GM23338 (cell line): ENCODE measurements at places on chromosomes 11 and 22. TPM values are rescaled to one million over a fixed set of nuclear protein-coding genes. Genes with fewer than 3 reads are reported as not detected.
A peak's percentile ranks its signal among the peaks of the same experiment; 100 is the strongest.

CLCF1 gene
- 0.19 TPM in 1 of 2 replicates, not detected in the other for total RNA-seq

LMNTD2 gene
- total RNA-seq: 1.3 and 1.8 TPM in 2 replicates

MFRP gene
- 0.03 TPM in 1 of 2 replicates, not detected in the other for total RNA-seq

PRR5L gene
- 6.6 and 8.9 TPM in 2 replicates for total RNA-seq

DNA sequence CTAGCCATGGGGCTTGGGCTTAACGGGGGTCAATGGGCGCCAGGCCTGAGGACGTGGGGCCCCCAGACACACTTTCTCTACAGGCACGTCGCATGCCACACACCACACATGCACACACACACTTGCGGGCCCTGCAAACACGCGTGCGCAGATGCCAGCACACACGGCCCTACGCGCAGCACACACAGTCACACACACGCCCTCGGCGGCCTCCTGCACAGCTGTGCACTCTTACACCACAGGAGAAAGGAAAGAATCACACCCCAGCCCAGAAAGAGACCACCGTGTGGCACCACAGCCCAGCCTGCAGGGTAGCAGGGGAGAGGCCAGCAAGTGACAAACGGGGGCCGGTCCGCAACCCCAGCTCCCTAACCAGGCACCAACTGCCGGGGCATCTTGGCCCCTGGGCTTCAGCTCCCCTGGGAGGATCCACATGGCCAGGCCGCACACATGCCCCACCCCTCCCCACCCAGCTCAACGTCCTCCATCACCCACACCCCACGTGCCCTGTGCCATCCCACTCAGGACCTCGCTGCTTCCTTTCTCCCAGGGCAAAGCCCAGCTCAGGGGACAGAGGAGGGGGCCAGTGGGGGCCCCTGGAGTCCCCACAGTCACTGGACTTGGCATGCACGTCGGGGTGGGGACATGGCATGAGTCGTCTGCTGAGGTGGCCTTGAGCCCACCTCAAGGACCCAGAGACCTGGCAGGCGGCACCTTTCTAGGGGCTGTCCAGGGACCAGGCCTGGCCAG lies 26.3 kb upstream of the TH start:
- H3K27ac ChIP-seq: no peak overlapping the region
- no peaks in the 10 kb centered on the region for H3K36me3 ChIP-seq
- no peaks in the 10 kb centered on the region for H3K27me3 ChIP-seq
- no peaks in the 10 kb centered on the region for H3K4me1 ChIP-seq
- no peak for DNase-seq

GRCh38 chr11:132920451-132921096 lies 611.7 kb downstream of the OPCML start:
- H3K27me3 ChIP-seq: no peaks in the 10 kb centered on the region
- H3K27ac ChIP-seq: no peak overlapping the region
- DNase-seq: no peak
- H3K36me3 ChIP-seq: no peaks in the 10 kb centered on the region

- no peaks in the 10 kb centered on the region for H3K36me3 ChIP-seq
- no peak overlapping the region for H3K4me3 ChIP-seq
- H3K27ac ChIP-seq: no peak overlapping the region
- no peak for DNase-seq
These were observed 17.5 kb downstream of the PRG3 start for GRCh38 chr11:57363131-57364080.

GRCh38 chr22:40043081-40043480 lies 48.3 kb downstream of the FAM83F start:
- H3K4me1 ChIP-seq: no peaks in the 10 kb centered on the region
- peaks cover 6% of the 10 kb centered on the region; the same call in 1 of the 2 replicates for H3K27me3 ChIP-seq
- DNase-seq: no peak
- no peaks in the 10 kb centered on the region for H3K36me3 ChIP-seq
- no peak overlapping the region for H3K4me3 ChIP-seq

DNA sequence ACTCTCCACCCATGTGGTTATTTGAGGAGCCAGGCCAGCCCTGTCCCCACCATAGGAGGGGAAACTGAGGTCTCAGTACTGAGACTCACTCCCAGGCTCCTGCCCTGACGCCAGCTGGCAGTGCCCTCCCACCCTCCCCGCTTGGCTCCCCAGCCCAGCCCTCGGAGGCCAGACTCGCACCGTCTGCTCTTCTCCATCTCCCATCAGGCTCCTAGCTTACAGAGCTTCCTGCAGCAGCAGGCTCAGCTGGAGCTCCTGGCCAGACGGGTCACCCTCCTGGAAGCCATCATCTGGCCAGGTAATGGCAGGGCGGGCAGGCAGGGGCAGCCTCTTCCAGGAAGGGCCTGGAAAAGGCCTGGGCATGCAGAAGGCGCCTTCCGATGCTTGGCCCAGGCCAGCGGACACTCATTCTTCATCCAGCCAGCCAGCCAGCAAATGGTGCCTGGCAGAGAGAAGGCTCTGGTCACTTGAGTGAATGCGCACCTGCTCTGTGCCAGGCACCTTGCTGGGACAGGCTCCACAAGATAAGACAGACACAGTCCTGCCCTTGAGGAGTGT lies 12.6 kb downstream of the RHBDD3 start:
- H3K36me3 ChIP-seq: no peaks in the 10 kb centered on the region
- no peak for DNase-seq
- no peaks in the 10 kb centered on the region for H3K27me3 ChIP-seq
- no peak overlapping the region for H3K4me3 ChIP-seq

DNA sequence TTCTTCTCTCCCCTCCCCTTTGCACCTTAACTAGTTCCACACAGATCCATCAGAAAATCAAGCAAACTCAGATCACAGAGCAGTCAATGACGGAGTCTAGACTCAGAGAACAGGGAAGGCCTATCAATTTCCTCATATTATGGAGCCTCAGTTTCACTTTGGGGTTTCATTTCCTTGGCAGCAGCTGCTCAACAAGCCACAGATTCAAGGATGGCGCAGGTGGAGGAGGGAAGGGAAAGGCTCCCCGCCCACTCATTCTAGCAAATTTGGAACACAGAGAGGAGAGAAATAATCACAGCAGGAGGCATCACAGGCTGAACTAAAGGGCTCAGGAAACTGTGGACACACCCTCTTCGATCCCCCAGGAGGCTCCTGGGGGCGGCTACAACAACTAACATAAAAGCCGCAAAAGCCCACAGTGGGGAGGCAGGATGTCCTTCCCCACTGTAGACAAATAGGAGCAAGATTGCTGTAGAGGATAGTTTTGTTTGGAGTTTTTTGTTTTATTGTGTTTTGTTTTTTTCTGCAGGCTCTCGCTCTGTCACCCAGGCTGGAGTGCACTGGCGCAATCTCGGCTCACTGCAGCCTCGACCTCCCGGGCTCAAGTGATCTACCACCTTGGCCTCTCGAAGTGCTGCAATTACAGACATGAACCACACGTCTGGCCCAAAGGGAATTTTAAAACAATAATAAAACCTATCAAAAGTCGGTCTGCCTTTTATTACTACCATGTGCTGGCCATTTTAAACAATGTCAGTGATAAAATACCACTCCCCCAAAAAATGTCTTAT lies 3.4 kb downstream of the PLAAT3 start:
- H3K27ac ChIP-seq: peak overlapping the region; percentile 28
- H3K27me3 ChIP-seq: no peaks in the 10 kb centered on the region
- peaks cover 49% of the 10 kb centered on the region for H3K4me1 ChIP-seq
- H3K4me3 ChIP-seq: peak overlapping the region; percentile 41
- H3K36me3 ChIP-seq: no peaks in the 10 kb centered on the region

DNA sequence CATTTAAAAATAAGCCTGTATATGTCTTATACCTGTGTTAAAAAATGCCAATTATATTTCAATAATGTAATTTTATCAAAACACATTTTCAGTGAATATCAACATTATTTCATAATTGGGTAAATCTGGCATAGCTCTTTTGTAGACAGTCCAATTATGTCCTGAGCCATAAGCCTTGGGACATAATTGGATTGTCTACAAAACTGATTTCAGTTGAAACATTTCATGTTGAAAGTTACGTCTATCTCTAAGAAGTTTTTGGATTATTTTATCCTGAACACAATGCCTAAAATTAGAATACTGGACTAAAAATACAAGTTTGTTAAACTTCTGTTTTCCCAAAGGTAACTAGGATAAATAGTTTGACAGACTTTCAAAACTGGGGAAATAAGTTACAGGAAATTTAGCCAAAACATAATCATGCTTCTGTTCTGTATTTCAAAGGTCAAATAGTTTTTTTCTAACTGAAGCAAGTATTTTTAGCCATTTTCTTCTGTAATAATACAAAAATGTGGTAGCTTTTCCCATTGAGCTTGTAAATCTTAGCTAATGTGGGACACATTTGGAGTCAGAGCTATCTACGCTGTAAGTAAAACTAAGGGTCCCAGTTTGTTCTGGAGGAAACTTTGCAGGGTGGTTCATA lies 100.7 kb upstream of the BIRC3 start:
- H3K36me3 ChIP-seq: peaks cover 4% of the 10 kb centered on the region; the same call in 1 of the 2 replicates
- H3K27ac ChIP-seq: no peak overlapping the region
- H3K4me1 ChIP-seq: no peaks in the 10 kb centered on the region
- DNase-seq: no peak

GRCh38 chr11:57203359-57203758 lies 21.6 kb downstream of the LRRC55 start:
- no peaks in the 10 kb centered on the region for H3K27me3 ChIP-seq
- H3K4me1 ChIP-seq: peaks cover 15% of the 10 kb centered on the region
- no peaks in the 10 kb centered on the region; the same call in 1 of the 2 replicates for H3K36me3 ChIP-seq
- no peak overlapping the region for H3K4me3 ChIP-seq
- H3K27ac ChIP-seq: no peak overlapping the region
- peak; percentile 23 for DNase-seq

DNA sequence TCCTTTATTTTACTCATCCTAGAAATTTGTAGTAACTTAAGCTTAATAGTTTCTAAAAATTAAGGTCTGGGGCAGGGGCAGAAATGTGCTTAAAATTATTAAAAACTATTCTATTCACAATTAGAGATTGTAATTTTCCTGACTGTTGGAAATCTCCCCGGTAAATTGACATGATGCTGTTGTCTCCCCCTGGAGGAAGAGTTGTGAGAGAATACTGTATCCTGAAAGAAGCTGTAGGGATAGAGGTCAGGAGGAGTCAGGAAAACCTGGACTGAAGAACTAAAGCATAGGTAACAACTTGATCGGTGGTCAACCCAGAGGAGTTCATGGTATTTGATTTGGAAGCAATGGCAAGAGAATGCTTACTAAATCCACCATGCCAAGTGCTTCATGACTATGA lies 16.2 kb upstream of the ESAM start:
- H3K4me1 ChIP-seq: no peaks in the 10 kb centered on the region
- peak; percentile 59 for DNase-seq
- no peak overlapping the region for H3K27ac ChIP-seq
- no peaks in the 10 kb centered on the region; the same call in 1 of the 2 replicates for H3K36me3 ChIP-seq

DNA sequence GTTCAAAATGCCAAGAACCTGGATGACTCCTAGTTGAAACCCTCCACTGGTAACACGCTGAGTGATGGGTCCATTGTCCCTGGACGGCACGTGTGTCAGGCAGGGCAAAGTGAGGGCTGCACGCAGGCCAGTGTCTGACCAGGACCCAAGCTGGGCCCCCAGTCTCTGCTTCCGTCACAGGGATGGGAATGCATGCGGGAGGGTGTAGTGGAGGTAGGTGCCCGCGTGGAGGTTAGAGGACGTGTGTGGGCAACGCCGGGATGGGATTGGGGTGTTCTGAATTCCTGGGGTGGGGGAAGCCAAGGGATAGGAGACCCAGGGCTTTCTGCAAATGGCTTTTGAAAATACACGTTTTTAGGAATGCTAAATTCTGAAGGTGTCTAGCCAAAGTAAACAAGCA lies 943.3 kb downstream of the BRD1 start:
- DNase-seq: no peak
- no peaks in the 10 kb centered on the region for H3K36me3 ChIP-seq
- no peaks in the 10 kb centered on the region for H3K4me1 ChIP-seq
- H3K27ac ChIP-seq: no peak overlapping the region
- no peak overlapping the region for H3K4me3 ChIP-seq
- H3K27me3 ChIP-seq: no peaks in the 10 kb centered on the region

GRCh38 chr11:74299015-74299414 lies 12.4 kb downstream of the P4HA3 start:
- H3K4me3 ChIP-seq: no peak overlapping the region
- no peaks in the 10 kb centered on the region for H3K36me3 ChIP-seq
- no peak for DNase-seq
- no peaks in the 10 kb centered on the region for H3K4me1 ChIP-seq
- no peaks in the 10 kb centered on the region for H3K27me3 ChIP-seq

DNA sequence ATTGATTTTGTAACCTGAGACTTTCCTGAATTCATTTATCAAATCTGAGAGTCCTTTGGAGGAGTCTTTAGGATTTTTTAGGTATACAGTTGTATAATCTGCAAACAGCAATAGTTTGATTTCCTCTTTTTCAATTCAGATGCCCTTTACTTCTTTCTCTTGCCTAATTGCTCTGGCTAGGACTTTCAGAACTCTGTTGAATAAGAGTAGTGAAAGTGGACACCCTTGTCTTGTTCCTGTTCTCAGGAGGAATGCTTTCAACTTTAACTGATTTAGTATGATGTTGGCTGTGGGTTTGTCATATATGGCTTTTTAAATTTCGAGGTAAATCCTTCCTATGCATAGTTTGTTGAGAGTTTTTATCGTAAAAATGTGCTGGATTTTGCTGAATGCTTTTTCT lies 227.4 kb downstream of the CSNK2A3 start:
- peaks cover 18% of the 10 kb centered on the region for H3K4me1 ChIP-seq
- DNase-seq: no peak
- no peak overlapping the region for H3K27ac ChIP-seq
- H3K4me3 ChIP-seq: no peak overlapping the region

DNA sequence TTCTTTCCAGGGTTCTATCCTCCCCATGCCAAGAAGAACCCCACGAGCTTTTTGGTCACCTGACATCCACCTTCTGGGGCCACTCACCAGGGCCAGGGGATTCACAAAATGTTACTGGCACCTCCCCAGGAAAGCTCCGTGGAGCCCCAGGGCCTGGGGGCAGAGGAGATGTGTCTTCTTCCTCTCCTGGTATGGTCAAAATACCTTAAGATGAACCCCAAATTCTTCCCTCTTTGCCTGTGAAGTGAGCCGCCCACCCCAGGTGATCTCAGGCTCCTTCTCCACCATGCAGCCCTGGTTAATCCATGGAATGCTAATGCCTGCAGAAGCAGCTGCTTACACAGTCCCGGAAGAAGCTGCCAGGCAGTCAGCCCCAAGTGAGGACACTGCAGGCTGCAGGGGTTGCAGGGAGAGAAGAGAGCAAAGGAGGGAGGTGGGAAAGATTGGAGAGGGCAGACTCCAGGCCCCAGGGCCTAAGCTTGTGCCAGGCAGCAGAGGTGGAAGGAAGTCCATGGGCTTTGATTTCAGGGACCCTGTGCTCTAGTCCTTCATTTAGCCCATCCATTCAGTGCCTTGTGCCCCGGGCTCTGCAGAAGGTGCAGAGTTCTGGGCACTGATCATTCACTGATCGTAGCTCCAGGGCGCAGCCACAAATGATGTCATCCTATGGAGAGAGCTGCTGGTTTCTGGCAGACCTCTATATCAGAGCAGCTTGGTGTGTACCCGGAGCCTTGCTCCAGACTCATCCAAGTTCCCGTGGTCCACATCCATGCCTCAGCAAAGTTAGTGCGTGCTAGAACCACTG lies 127.9 kb upstream of the NECTIN1 start:
- H3K27me3 ChIP-seq: no peaks in the 10 kb centered on the region
- no peaks in the 10 kb centered on the region for H3K4me1 ChIP-seq
- no peaks in the 10 kb centered on the region for H3K36me3 ChIP-seq
- no peak overlapping the region for H3K4me3 ChIP-seq
- no peak for DNase-seq

GRCh38 chr11:12803086-12803826 lies 129.0 kb downstream of the TEAD1 start:
- H3K4me1 ChIP-seq: peaks cover 76% of the 10 kb centered on the region
- no peaks in the 10 kb centered on the region for H3K27me3 ChIP-seq
- peak overlapping the region; percentile 89 for H3K27ac ChIP-seq
- DNase-seq: no peak
- no peaks in the 10 kb centered on the region for H3K36me3 ChIP-seq
- no peak overlapping the region for H3K4me3 ChIP-seq
